ENCODE measurements at places on chromosomes 6 and 20.

DNA sequence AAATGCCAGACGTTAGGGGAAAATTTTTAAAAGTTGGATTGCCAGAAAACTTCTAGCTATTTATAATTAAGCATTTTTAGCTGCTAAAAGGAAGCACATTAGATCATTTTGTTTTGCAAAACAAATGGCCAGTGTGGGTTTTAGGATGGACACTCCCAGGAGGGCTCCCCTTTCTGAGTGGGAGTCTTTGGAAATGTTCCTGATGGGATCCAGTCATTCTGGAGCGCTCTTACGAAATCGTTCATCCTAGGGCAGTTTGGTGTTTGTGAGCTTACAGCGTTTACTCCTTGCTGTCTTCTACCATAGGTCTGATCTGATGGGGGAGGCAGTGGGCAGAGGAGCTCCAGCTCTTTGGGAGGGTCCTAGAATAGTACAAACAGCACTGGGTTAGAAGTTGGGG lies 14.7 kb downstream of the GNAS start:
- no peak for DNase-seq

DNA sequence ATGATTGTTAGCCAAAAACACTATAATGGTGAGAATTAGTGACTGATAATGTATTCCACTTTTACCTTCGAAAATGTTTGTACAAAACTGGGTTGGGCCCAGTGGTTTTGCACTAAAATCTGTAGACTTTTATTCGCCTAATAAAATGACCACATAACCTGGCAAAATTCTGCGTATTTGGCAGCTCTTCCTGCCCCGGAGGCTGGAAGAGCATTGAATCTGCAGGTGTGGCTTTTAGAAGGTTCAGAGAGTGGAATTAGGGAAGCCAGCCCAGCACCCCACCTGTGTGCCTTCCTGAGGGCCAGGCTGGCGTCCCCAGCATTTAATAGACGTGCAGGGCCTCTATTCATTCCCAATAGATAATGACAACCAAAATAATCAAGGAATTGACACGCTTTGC lies 256.7 kb downstream of the UST start:
- DNase-seq: no peak

GRCh38 chr20:64005394-64005793 lies 24.5 kb downstream of the PRPF6 start:
- DNase-seq: no peak

GRCh38 chr6:137799950-137800568 lies 67.0 kb upstream of the TNFAIP3 start:
- no peak for DNase-seq
